ENCODE measurements at places on chromosomes 3 and 15.

- no peak for DNase-seq
These were observed 28.3 kb upstream of the PFN2 start for GRCh38 chr3:149998946-149999345.

GRCh38 chr15:101178479-101178878 is 73.4 kb downstream of the CHSY1 start:
- DNase-seq = no peak

DNA sequence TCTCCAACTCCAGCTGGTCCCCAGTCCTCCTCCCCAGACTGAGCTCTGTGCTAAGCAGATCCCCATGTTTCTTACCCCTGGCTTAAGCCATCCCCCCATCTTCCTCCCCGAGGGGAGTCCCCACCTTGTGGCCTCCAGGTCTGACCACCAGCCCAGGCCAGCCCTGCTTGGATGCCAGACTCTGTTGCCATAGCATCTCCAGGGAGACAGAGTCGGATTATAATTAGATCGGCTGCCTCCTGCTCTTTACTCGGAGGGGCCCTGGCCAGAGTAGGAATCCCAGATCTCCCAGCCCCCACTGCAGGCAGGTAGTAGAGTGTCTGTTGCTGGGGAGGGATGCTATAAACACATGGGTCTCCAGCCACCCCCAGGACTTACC is 2.4 kb downstream of the KLHDC8B start:
- no peak for DNase-seq

DNA sequence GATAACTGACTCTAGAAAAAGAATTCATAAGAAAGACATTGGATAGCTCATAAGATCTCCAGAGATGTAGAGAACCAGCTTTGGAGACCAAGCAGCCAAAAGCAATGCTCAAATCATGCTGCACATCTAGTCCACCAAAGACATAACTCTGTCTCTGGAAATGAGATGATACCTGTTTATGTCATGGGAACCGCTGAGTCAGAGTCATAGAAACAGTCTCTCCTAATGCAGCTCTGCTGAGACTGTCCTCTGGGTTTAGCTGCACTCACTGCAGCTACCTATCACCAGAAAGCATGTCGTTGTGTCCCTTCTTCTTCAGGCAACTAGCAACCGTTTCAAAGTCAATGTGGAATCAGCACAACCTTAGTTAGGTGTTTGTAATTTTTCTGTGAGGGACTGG is 218.5 kb upstream of the ROBO1 start:
- DNase-seq = no peak

GRCh38 chr3:187678726-187679268 is 8.6 kb upstream of the SST start:
- DNase-seq = peak; percentile 46

- DNase-seq = no peak
These were observed 7.4 kb downstream of the STIMATE start for GRCh38 chr3:52889901-52890300.

DNA sequence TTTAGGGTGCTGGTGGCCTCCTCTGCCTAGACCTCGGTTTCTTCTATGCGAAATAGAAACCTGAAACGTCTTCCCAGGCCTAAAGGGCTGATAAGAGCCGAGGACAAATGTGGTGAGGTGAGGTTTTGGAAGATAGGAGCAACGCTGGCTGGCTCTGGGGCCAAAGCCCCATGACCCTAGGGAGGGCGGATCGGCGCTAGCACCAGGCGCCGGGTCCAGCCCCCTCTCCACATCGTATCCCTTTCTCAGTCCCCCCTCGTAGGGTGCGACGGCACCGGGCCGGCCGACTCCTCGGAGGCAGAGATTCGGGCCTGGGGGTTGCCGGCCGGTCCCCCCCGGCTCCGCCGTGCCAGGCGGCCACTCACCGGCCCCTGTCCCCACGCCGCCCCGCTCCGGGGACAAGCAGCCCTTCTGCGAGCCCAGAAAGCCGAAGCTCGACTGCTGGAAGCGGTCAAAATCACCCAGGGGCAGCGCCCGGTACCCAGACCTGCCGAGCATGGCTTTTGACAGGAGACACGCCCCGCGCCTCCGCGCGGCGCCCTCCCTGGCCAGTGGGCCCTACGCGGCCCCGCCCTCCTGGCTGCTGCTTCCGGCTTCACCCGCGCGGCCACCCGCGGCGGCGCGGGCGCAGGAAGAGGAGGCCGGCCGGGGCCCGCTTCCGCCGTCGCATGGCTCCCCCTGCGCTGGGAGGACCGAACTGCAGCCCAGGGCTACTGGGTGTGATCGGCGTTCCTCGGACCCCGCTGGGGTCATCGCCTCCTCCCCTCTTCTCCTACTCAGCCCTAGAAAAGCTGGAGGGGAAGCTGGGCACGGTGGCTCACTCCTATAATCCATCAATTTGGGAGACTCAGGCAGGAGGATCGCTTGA is at the start of gene STOML1:
Gene STOML1 (minus strand): TSS at position 570 of the 868 bp plus-strand sequence. CDS start 72 bp downstream, at position 498.
- DNase-seq = peak; percentile 92

DNA sequence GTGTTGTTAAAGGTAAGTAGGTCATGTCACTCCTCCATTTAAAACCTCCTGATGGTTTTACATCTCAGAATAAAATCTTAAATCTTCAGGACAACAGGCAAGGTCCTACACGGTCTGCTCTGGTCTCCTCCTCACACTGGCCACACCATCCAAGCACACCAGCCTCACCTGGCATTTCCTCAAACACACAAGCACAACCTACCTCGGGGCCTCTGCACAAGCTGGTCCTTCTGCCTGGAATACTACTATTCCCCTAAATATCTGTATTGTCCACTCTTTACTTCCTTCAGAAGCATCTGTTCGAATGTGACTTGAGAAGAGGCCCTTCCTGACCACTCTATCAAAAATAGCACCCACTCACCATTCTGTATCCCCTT is 1.8 kb downstream of the GORASP1 start:
- DNase-seq = no peak

DNA sequence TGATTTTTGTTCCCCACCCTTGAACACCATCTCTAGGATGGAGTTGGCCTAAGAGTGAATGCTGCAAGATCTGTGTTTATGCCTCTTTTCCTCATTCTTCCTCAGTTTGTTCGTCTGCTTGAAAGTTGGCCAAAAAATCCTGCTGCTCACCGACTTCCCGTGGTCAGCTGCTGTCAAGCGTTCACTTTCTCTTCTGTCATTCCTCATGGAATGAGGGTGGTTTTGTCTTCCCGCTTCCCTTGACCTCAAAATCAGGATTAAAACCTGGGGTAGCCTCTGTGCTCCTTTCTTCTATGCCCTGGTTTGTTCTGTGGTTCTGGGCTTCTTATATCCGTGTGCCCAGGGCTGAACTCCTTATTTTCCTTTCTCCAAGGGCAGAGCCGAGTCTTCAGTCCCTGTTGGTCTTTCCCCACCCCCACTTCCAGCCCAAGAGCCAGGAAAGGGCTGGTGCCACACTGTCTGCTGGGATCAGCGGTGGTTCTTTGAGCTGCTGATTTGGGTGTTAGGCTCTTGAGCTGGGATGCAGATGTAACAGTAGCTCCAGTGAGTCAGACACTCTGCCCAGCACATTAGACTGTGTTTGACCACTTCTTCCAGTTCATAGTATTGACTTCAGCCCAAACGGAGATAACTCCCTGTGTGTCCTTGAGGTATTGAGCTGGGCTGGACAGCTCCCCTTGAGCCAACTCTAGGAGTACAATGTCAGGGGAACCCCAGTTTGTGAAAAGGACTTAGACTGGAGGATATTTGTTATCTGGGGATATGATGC is 2.3 kb downstream of the SERF2 start:
- no peak for DNase-seq

- no peak for DNase-seq
These were observed 602.9 kb downstream of the NTRK3 start for GRCh38 chr15:87653646-87654045.

DNA sequence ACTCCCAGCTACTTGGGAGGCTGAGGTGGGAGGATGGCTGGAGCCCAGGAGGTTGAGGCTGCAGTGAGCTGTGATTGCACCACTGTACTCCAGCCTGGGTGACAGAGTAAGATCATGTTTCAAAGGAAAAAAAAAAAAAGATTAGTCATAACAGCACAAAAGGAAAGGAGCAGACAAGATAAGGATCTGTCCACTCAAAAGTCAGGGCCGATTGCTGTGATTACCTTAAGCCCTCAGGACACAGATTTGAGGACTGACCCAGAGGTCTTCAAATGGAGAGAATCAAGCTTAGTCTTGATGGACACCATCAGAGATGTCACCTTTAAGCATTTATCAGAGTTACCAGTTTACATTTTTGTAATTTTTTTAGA is 23.9 kb upstream of the HEG1 start:
- peak; percentile 33 for DNase-seq

DNA sequence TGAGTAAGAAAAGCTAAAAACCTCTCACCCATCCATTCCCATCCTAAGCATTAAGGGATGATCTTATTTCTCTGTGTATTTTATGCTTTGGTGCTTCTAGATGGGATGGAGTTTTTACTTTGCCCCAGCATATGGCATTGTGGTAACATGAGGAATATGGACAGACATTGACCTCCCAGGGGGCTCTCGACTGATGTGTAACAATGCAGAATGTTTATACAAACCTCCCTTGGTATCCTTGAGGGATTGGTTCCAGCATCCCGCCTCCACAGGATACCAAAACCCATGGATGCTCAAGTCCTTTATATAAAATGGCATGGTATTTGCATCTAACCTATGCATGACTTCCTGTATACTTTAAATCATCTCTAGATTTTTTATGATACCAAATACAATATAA is 21.6 kb downstream of the PDIA5 start:
- no peak for DNase-seq

DNA sequence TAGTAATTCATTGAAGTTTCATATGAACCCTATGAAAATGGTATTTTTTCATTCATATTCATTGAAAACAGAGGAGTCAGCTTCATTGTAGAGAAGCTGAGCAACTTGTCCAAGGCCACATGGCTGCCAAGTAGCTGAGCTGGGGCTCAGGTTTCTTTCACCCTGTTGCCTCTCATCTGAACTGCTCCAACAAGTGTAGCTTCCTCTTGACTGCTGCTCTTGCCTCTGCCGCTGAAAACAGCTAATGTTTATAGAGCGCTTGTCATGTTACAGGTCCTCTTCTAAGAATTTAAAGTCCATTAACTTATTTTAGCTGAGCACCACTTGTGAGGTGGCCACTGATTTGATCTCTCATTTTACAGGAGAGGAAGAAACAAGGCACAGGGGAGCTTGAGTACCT is 81.1 kb downstream of the PDCD6IP start:
- DNase-seq = no peak

GRCh38 chr3:180352261-180352660 is 249.7 kb upstream of the TTC14 start:
- no peak for DNase-seq
